Stimulated activated CD4-positive, alpha-beta T cell treated with anti-CD3 and anti-CD28 coated beads, Interleukin-4, amount 100 ng/mL, for 4 hours (primary cell): ENCODE measurements at places on chromosomes 16 and 17.

DNA sequence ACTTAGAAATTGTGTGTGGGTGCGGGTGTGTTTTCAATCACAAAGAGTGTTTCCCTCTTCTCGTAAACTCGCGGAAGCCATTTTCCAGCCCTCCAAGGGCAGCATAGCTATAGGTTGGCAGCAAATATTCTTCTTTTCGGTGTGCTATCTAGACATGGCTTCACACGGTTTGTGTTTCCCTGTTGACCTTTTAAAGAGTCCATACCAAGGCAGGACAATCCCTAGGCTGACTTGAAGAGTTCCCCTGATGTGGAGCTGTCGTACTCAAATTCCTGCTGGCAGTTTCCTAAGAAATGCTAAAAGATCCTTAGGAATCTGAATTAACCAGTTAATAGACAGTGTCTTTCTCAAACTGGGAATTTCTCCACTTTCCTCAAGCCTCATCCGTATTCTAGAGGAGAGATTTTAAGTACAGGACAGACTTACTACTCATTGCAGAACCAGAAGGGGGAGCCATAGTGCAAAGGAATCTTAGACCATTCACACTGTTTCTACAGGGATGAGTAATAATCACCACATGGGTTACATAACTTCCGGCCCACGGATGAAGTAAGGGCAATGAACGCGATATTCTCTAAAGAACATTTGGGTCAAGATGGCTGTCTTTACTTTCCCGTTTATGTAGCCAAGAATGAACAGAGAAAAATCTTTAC, 288.6 kb upstream of the ELAC2 start:
- DNase-seq = no peak

DNA sequence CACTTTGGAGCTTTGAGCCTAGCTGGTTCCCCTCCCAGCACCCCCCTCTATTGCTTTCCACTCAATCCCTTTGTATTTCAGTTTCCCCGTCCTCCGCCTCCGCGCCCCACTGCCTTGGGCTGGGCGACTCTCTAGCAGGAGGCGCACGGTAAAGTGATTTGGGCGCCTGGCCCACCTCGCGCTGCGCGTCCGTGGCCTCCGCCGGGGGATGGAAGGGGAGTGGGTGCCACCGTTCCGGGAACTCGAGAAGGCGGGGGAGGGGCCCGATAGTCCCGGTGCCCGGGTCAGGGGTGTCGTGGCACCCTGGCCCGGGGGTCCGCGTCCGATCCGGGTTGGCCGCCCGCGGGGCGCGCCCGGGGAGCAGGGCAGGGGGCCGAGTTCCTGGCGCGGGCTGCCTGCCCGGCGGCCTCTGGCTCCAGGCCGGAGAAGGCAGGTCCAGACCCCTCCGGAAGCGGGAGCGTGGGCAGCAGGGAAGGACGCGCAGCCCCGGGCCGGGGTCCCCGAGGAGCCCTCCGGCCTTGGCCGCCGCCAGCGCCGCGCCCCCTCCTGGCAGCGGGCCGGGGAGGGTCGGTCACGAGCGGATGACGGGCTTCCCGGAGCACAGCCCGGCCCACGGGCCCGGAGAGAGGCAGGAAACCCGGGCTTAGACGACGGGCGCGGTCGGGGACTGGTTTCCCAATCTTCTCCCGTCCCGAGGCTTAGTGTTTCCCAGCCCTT, 15.8 kb downstream of the MEOX1 start:
- peak; percentile 21 for DNase-seq

- no peak for DNase-seq
These were observed 282.6 kb upstream of the IRX3 start for GRCh38 chr16:54568906-54569807.

- DNase-seq = no peak
These were observed 47.1 kb upstream of the RBFOX1 start for GRCh38 chr16:7285520-7285919.

- DNase-seq = no peak
These were observed 1.2 kb upstream of the ZMYND15 start for GRCh38 chr17:4738136-4739121.

GRCh38 chr17:56886288-56886731, 27.5 kb downstream of the TRIM25 start:
- DNase-seq = no peak

- peak; percentile 6 for DNase-seq
These were observed 259.0 kb downstream of the XYLT1 start for GRCh38 chr16:17211797-17212196.

- DNase-seq = peak; percentile 82
These were observed at the start of gene CREBBP for GRCh38 chr16:3880623-3881498. Gene CREBBP (minus strand): TSS chr16:3880713. CDS start chr16:3879916, 797 bp downstream.

GRCh38 chr17:74532115-74532514, 840 bp upstream of the CD300LB start:
- no peak for DNase-seq

DNA sequence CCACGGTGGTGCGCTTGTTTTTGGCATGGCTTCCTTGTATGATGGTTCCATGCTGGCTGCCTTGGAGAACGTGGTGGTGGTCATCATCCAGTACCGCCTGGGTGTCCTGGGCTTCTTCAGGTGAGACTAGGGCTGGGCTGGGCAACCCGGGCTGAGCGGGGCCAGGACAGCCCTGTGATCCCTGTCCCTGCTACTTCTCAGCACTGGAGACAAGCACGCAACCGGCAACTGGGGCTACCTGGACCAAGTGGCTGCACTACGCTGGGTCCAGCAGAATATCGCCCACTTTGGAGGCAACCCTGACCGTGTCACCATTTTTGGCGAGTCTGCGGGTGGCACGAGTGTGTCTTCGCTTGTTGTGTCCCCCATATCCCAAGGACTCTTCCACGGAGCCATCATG, 4.9 kb downstream of the CES2 start:
- no peak for DNase-seq

DNA sequence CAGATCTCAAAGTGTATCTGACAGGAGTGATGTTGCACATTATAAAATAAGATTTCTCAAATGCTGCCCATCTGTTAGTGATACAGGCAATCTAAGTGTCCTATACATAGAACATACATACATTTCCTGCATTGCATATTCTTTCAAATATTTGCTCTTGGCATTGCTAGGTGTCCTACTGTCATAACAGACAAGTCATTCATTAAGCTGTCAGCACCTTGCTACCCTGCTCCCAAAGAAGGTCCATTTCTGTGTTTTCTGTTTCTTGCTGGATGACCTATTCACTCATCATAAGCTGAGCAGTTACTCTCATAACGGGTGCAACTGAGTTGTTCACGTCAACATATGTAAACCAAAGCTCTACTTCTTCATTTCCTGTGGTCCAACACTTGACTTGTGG, 719.0 kb downstream of the KCNJ2 start:
- DNase-seq = no peak

DNA sequence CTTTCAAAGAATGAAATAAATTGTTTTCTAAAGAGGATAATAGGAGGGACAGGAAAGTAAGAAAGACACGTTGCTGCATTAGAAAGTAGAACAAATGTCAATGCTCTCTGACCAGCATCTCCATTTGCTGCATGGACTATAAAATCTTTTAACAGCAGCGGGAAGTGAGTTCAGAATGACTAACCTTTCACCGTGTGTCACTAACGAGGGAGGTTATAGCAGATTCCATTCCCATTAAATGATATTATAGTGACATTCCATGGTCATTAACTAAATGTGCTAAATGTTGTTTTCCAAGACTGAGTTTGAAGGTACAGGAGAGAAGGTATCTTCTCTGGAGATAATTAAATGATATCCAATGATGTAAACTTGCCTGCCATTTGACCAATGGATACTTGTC, 127.1 kb upstream of the HS3ST3A1 start:
- DNase-seq = no peak

DNA sequence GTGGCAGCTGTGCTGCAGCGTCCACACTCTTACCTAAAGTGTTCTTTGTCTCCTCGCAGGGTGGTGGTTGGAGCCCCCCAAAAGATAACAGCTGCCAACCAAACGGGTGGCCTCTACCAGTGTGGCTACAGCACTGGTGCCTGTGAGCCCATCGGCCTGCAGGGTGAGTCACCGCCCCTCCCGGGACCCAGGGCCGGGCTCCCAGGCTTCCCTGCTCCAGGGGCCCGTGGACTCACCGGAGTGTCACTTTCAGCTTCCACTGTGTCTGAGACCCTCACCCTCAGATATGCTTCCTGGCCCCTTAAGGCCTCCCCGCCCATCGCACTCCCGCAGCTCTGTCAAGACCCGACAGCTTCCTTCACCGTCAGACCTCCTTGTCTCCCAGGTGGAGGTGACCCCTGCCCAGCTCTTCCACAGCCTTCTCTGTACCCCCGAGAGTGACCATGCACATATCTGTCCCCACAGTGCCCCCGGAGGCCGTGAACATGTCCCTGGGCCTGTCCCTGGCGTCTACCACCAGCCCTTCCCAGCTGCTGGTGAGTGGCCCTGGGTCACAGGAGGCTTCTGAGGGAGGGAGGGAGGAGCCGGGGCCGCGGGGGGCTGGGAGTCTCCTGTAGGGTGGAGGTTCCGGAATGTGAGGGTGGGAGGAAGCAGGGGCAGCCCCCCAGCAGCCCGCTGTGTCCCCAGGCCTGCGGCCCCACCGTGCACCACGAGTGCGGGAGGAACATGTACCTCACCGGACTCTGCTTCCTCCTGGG, 1.8 kb downstream of the ITGAX start:
- no peak for DNase-seq

DNA sequence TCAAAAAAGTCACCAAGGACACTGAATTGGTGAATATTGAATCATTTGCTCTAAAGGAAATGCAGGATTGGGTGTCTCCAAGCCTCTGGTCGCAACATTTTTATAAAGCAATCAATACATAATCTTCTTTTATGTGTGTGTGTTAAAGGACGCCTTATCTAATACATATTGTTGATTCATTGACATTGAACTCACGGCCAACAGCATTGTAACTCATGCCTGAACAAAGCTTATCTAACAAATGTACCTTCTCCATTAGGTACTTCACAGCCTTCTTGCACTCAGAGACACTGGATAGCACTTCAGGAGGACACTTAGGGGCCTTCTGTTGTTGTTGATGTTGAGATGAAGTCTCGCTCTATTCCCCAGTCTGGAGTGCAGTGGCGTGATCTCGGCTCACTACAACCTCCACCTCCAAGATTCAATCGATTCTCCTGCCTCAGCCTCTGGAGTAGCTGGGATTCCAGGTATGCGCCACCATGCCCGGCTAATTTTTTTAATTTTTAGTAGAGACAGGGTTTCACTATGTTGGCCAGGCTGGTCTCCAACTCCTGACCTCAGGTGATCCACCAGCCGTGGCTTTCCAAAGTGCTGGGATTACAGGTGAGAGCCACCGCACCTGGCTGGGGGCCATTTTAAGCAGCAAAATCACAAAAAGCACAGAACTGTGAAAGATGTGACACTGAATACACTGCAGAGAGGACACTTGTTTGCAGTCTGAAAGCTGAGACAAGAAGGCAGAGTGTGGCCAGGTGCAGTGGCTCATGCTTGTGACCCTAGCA, 13.2 kb upstream of the PDXDC1 start:
- DNase-seq = no peak

DNA sequence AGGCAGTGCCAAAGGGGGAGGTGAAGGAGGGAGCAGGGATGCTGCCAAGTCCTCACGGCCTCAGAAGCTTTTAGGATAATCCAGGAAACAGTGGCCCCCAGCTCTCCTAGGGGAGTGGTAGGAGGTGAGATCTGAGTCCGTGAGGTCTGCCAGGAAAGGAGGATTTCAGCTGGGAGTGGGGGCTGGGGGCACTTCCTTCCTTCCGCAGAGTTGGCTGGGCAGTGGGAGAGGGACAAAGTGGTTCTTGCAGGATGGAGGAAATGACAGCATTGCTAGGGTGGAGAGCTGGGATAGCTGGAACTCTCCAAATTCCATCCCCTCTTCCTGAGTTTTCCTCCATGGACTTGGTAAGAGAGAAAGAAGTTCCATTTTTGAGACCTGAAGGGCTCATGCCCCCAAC, 4.8 kb upstream of the SP6 start:
- DNase-seq = no peak

GRCh38 chr17:44608727-44609435, 47.4 kb upstream of the MEIOC start:
- DNase-seq = no peak

GRCh38 chr16:72050769-72051464, 3.4 kb upstream of the HP start:
- no peak for DNase-seq
